ENCODE measurements at places on chromosomes 6 and 20. TPM values are rescaled to one million over a fixed set of nuclear protein-coding genes. Genes with fewer than 3 reads are reported as not detected.

GRCh38 chr20:60634491-60635172 lies 617.4 kb upstream of the CDH4 start:
- DNase-seq, result no peak

DNA sequence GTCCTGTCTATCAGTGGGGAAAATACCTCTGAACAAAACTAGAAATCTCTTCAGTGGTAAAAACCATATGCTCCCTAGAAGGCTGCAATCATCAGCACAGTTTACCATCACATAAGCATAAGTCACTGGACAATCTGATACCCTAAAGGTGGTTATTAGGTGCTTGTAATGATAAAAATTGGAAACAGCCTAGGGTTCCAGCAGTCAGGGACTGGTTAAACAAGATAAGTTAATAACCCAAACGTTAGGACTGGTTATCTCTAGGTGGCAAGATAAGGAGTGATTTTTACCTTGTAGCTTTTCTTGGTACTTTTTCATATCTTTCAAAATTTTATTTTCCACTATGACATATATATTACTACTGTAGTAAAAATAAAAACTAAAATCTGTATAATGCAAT lies 11.0 kb downstream of the ECI2 start:
- DNase-seq, result no peak

- peak; percentile 64 for DNase-seq
Measured at GRCh38 chr6:170137176-170137891, 153.5 kb downstream of the DLL1 start.

DNA sequence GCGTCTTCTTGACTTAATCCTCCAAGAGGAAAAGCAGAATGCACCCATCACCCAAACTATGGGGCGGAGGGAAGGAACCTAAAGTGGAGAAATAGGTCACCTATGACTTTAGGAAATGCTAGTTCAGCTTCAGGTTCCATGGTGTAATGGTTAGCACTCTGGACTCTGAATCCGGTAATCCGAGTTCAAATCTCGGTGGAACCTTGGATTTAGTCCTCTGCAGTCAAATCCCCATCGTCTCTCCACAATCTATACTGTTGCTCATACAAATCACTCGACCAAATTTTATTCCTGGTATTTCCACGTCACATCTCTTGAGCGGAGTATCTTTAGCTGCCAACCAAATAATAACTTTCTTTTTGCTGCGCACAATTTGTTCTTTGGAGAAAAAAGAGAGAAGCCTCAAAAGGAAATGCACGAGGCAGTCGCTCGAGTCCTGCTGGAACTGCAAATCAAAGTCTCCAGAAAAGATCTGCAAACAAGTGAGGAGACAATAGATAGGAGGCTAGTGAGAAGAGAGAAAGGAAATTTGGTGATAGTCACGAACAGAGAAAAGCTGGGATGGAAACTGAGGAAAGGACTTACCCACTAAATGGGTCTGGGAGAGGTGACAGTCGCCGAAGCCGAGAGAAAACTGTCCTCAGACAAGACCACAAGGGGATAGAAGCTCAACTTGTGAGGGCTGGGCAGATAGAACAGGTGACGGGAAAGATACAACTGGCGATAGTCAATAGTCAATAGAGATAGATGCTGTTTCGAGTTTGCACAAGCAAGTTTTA lies 16.6 kb downstream of the POM121L2 start:
- DNase-seq, result no peak

Gene ZDHHC14
- total RNA-seq, result 9.4 TPM

- no peak for DNase-seq
Measured at GRCh38 chr6:122285292-122285913, 114.0 kb upstream of the HSF2 start.

Gene HRH3
- not detected for total RNA-seq

- no peak for DNase-seq
Measured at GRCh38 chr6:98485593-98485992, 348.8 kb upstream of the POU3F2 start.

DNA sequence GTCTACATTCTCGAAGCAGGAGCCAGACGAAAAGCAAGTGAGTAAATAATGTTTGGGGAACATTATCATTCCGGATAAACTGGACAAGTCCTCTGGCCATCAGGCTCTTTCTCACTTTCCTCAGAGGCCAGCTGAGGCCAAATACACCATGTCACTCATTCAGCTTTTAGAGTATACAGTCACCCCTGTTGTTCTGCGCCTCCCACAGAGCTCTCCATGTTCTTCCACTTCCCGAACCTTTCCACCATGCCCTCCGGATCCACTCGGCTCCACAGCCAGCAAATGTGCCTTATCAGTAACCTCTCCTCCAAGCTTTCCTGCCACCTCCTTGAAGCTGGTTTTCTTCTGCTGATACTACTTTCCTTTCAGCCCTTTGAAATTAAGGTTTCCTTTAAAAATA lies 31.7 kb downstream of the LATS1 start:
- DNase-seq, result no peak

GRCh38 chr6:169933839-169934698 lies 182.6 kb downstream of the ERMARD start:
- DNase-seq, result peak; percentile 81

- no peak for DNase-seq
Measured at GRCh38 chr6:91600561-91600960, 1013.7 kb upstream of the MAP3K7 start.

- no peak for DNase-seq
Measured at GRCh38 chr6:47651505-47651944, 46.9 kb upstream of the ADGRF4 start.

DNA sequence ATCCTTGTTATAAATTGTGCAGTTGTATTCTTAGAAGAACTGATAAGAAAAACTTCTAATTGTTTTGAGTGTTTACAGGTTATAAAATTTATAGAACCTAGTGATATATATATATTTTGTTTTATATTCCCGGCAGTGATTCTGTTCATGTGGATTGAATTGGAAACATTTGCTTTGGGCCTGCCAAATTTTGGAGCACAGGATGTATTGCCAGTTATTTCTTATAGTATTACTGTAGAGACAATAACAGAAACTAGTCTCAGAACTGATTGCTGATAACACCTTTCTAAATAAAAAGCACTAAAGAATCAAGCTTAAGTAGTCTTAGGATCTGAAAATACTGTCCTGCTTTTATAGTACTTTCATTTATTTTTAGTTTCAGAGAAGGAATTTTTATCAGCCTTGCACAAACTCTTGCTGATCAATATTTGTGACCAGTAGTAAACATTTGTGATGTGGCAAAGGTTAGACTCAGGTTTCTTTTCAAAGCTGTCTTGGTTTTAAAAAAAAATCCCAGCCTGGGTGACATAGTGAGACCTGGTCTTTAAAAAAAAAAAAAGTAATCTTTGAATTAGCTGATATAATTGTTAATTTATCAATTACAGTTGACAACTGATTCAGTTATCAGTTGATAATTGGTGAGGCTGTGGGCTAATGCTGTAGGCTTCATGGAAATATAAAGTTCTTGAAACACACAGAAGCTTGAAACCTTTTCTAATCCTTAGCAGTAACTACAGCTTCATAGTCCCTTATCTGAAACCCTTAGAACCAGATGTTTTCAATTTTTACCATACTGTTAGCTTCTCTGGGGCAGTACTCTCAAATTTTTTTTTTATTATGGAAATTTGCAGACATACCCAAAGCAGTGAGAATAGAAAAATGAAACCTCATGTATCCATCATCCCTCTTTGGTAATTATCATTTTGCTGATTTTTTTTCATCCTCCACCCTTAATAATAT lies 42.4 kb downstream of the RNGTT start:
- no peak for DNase-seq

DNA sequence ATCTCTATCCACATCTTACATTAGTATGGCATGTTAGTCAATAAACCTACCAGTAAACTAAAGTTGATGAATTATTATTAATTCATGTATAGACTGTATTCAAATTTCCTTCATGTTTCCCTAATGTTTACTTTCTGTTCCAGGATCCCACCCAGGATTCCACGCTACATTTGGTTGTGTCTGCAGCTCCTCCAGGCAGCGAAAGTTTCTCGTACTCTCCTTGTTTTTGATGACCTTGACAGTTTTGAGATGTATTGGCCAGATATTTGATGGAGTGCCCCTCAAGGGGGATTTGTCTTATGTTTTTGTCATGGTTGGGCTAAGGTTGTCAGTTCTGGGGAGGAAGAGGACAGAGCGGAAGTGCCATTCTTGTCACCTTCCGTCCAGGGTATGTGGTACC lies 445.2 kb upstream of the CDH4 start:
- DNase-seq, result no peak

Gene DYNLRB1
- total RNA-seq, result 148 TPM

Gene TSPO2
- not detected for total RNA-seq

GRCh38 chr20:10171864-10172751 lies 46.5 kb upstream of the SNAP25 start:
- DNase-seq, result peak; percentile 50

GRCh38 chr6:47592131-47592840 lies 106.1 kb upstream of the ADGRF4 start:
- DNase-seq, result no peak

DNA sequence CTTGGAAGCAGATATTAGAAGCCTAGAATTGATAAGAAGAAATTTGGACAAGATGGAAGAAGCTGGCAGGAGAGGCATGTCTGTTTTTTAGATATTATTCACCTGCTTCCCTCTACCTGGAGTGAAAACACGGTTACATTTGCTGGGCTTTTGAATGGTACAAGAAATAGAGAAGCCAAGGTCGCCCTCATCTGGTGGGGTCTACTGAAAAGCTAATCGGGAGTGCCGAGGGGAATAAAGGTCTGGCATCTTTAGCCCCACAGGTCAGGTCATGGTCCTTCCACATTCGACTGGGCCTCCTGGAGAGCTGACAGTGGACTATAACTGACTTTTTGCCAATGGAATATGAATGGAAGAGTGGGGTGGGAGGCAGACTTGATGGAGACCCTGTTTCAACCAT lies 4.6 kb upstream of the C2 start:
- no peak for DNase-seq

- DNase-seq, result no peak
Measured at GRCh38 chr6:90218959-90219208, 77.8 kb downstream of the BACH2 start.

- DNase-seq, result no peak
Measured at GRCh38 chr20:9441948-9442347, 72.4 kb upstream of the LAMP5 start.

GRCh38 chr6:20328266-20328923 lies 73.3 kb upstream of the E2F3 start:
- DNase-seq, result no peak

Gene GPLD1
- 1.0 TPM for total RNA-seq

DNA sequence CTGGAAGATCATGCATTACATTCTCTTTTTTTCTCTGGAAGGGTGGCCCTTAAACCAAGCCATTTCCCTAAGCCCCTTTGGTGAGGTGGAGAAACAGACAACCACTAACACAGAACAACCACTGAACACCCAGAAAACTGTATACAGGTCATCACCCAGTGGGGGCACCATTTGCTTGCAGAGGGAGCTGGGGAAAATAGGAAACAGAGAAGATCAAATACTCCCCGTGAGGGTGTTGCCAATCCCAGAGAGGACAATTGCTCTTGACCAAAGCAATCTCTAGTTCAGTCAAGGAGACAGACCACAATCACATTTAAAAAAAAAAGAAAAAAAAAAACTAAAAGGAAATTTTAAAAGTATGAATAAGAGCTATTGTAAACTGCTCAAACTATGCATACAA lies 865 bp upstream of the DAAM2 start:
- DNase-seq, result no peak

- DNase-seq, result no peak
Measured at GRCh38 chr6:71138376-71138775, 150.2 kb upstream of the OGFRL1 start.

DNA sequence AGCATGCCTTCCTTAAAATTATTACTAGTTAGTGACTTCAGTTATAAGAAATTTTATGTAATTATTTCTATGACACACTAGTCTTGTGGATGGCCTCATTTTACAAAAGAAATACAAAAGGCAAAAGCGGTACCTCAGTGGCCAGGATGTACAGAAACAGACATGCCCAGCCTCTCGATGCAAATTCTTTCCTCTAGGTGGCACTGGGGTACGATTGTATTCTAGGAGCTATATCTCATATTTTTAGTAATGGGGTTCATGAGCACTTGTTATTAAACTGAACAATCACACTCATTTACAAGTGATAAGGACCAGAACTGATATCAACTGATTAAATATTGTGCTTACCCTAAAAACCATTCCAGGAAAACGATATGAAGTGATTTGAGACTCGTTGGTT lies 59.8 kb downstream of the SOD2 start:
- DNase-seq, result no peak

Gene GABRR1
- not detected for total RNA-seq

DNA sequence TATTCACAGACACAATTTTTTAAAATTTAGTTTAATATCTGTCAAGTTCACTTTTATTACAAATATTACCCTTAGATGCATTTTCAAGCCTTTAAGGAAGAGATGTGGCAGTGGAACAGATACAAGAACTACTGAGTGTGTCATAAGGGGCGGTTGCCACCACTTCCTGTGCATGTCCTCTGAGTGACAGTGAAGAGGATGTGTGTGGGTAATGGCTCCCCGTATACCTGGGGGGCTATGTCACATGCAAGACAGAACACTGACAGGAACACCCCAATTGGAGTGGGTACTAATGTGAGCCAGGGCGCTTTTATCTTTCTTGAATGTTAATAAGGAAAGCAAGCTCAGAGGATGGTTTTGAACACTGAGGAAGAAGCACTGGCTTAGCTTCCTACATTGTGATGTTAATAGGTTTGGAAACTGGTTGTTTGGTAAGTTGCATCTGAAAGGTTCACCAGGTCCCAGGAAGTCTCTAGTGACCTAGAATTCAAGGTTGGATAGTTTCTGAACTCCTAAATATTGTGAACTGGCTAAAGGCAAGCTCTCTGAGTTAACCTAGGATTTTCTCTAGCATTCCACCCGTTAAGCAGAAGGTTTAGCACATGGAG lies 83.4 kb upstream of the ASF1A start:
- DNase-seq, result no peak

DNA sequence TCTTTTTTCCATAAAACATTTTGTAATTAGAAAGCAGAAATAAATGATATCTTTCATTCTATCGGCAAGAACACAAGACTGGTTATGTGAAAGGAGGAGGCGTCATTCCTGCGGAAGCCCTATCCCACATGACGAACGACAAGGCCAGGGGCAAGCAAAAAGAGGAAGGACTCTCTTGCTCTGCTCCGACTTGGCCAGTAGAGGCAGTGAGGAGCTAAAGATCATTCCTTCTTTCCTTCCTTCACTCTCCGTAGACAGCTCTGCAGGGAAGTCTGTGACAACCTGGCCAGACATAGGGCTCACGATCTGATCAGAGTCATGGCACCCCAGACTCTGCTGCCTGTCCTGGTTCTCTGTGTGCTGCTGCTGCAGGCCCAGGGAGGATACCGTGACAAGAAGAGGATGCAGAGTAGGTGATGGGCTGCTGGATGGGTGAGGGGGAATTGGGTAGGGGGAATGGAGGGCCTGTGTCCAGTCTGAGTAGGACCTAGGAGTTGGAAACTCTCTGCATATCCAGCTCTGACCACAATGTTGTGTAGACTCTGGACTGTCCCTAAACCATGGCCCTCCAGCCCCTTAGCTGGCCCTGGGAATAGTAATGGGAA lies at the start of gene WFDC10A:
Gene WFDC10A (plus strand): TSS at position 244 of the 605 bp plus-strand sequence. CDS start 75 bp downstream, at position 319.
- no peak for DNase-seq

- no peak for DNase-seq
Measured at GRCh38 chr6:23280437-23280836, 711.1 kb downstream of the HDGFL1 start.

GRCh38 chr6:110428153-110428552 lies 12.8 kb upstream of the DDO start:
- DNase-seq, result no peak
